ENCODE measurements at places on chromosomes 3 and 15.
A peak's percentile ranks its signal among the peaks of the same experiment; 100 is the strongest.

- DNase-seq, result no peak
Observed at GRCh38 chr15:52056001-52056400, 37.0 kb downstream of the MAPK6 start.

DNA sequence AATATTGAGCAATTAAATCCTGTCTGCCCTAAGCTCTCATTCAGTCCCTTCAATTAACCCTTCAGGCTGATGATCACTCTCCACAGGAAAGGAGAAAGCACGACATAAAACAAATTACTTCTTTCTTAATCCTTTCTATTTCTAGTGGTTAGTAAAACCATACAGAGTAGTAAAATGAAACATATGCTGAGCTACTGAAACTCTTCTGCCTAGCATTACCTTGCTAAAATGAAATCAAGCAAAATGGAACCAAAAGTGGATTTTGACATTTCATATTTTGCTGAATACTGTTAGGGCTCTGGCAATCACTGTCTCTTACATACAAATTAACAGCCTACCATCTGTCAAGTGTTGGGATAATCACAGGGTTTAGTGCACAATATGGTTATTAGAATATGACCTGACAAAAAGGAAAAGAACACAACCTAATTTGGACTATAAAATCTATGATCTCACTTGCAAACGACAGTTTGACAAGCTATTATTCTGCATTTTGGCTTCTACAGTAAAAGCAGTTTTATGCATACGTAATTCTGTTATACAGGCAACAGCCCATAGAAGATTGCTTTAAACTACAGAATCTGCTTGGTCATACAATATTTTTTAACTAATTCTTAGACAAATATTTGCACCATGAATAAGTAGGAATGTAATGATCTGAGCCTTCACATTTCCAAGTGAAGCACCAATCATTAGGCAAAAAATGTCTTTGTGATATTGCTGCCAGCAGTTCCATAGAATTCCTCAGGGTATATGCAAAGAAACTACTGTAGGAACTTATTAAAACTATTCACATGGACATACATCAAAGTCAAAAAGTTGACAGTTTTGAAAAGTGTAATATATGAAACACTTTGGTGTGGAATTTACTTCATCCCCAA is 105.0 kb downstream of the FHIT start:
- no peak for DNase-seq

DNA sequence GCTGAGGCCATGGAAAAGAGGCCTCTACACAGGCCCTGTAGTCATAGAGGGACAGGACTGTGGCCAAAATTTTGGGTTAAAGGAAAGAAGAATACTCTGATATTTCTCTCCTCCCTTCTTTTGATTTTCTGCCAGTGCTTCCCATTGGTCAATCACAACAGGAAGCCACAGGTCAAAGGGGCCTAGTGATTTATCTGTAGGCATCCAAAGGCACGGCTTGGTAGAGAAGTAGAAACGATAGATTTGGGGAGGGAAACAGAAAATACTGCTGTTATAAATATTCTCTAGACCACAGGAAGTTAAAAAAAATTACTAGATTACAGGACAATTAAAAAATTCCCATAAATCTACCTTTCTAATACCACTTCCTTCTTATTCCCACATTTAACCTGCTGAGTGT is 1.7 kb upstream of the CCDC50 start:
- no peak for DNase-seq

- no peak for DNase-seq
Observed at GRCh38 chr3:20574746-20575145, 388.7 kb upstream of the SGO1 start.

- DNase-seq, result no peak
Observed at GRCh38 chr3:49563040-49563578, 8.8 kb downstream of the BSN start.

DNA sequence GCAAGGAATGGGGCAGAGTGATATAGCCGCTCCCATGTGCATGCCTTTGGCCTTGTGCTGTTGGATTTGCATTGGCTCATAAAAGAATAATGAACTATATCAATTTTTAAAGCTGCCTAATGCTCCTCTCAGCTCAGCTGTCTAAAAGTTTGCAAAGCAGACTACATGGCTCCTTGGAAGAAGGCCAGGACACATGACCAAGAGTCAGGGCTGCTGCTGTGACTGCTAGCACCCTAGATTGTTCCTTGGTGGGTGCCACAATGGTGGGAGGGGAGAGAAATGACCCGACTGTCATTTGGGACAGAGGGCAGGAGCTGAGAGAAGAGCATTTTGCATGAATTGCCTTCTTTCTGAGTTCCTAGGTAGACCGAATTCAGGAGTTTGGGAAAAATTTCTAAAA is 307.9 kb downstream of the PDCD6IP start:
- DNase-seq, result no peak

GRCh38 chr3:31462050-31462569 is 70.6 kb upstream of the STT3B start:
- peak; percentile 25 for DNase-seq

- no peak for DNase-seq
Observed at GRCh38 chr15:94298364-94298763, 67.0 kb downstream of the MCTP2 start.

DNA sequence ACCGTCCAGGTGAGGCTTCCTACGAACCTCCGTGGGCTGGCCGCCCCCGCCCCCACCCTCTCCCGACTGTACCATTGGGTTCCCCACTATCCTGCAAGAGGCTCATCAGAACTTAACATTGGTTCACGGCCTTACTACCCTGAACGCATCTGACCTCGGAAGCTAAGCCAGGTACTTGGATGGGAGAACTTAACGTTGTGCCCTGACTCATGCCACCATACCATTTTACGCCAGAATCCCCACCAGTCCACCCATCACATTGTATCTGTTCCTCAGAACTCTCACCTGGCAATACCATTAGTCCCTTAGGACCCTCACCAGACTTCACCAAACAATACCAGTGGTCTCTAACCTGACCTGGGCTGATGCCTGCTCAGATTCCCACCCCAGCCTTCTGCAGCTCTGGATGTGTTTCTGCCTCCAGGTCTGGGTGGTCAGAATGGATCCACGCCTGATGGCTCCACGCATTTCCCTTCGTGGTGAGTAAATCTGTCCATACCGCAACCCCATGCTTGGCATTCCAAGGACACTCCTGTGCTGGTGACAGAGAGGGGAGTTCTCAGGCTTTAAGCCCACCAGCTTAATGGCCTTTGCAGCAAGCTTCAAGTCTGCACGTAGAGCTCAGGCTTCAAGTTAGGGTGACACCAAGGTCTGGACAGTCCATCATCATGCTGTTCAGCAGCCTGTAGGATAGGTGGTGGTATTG is 562 bp downstream of the TCTA start:
- no peak for DNase-seq

GRCh38 chr3:43948013-43948412 is 257.3 kb downstream of the ABHD5 start:
- no peak for DNase-seq

GRCh38 chr3:194075088-194075615 is 60.8 kb upstream of the HES1 start:
- no peak for DNase-seq

DNA sequence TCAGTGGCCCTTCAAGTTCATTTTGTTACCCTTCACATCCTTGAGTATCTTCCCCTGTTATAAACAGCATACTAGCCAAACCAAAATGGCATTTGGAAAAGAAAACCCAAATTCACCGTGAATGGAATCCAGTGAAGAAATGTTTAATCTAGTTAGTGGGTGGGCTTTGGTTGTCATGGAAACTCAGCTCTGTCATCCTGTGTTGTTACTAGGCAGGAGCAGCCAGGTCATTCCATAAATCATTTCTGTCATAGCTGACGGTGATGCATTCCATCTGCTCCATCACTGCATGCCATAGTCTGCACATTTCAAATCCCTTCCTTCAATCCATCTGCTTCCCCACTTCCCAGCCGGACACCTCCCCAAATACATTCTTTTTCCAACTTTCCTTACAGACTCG is 140.4 kb upstream of the CGNL1 start:
- no peak for DNase-seq

DNA sequence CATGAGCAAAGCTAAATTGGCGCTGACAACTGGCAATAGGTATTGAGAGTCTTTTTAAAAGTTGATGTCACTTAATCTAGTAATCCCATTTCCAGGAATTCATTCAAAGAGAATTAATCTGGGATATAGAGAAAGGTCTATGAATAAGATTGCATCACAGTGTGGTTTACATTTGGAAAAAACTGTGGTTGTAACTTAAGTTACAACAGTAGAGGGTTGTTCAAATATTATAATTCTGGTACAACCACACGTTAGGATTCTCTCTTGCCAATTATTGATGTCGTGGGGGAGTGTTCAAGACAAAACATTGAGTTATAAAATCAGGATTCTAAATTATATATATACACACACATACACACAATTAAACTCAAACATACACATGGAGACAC is 79.8 kb downstream of the LIPC start:
- DNase-seq, result no peak

GRCh38 chr3:186854146-186854545 is 11.6 kb downstream of the ADIPOQ start:
- no peak for DNase-seq

GRCh38 chr3:28171962-28172361 is 69.5 kb upstream of the CMC1 start:
- DNase-seq, result no peak

DNA sequence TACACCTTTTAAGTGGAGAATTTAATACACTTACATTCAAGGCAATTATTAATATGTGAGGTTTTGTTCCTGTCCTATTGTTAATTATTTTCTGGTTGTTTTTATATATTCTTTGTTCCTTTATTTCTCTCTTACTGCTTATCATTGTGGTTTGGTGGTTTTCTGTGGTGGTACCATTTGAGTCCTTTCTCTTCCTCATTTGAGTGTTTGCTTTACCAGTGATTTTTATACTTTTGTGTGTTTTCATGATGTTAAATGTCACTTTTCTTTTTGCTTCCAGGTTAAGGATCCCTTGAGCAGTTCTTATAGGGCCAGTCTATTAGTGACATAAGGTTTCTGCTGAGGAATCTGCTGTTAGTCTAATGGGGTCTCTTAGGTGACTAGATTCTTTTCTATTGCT is 116.5 kb downstream of the LRRK1 start:
- DNase-seq, result no peak

GRCh38 chr15:38196076-38196475 is 56.6 kb upstream of the SPRED1 start:
- no peak for DNase-seq

DNA sequence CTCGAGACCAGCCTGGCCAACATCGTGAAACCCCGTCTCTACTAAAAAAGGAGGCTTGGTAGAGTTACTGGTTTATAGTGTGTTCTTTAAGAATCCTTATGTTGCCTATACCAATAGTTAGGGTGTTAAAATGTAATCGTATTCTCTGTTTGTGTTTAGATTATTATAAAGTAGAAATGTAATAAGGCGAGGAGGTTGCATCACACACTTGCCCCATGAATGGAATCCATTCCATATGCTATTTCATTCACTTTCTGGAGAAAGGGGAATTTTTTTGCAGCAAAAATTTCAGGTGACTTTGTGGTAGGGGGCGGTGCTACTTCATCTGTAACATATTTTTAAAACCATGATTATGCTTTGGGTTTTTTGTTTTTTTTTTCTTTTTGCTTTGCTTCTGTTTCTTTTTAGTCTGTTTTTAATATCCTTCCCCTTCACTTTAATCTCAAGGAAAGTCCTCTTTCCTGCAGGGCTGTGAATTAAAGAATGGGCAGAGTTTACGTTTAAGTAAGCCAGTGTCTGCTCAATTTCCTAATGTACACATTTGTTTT is 33.0 kb upstream of the MUC4 start:
- DNase-seq, result no peak

DNA sequence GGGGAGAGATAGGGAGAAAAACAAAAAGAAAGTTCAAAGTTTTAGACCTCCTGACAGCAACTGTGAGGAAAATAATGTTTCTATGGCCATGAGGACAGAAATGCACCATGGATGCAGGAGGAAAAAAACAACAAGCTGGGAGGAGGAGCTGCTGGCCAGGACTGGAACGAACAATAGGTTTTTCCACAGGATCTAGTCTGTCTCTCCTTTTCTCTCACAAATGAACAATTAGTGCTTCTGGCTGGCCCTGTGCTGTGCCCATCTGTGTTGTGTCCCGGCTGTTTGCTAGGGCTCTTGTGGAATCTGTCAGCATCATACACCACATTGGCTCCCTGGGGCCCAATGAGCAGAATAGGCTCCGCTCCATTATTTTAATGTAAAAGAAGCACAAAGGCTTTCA is 15.2 kb downstream of the GK5 start:
- no peak for DNase-seq

GRCh38 chr15:81376231-81376630 is 2.2 kb upstream of the TMC3 start:
- no peak for DNase-seq

- DNase-seq, result no peak
Observed at GRCh38 chr3:426072-426471, 229.5 kb downstream of the CHL1 start.

DNA sequence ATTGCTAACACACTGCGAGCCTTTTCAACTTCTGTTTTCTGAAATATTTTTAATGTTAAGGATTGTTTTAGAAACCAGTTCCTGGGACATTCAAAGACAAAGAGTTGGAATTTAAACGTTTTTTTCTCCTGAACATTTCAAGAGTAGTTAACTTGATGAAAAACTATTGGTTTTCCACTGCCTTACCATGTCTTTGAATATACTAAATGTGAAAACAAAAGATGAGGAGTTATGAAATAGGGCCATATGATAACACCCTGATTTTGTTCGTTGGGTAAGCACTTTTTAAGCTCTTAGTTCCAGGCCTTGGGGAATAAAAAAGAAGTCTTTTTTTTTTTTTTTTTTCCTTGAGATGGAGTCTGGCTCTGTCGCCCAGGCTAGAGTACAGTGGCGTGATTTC is 2.8 kb downstream of the DIS3L start:
- no peak for DNase-seq

- DNase-seq, result no peak
Observed at GRCh38 chr3:133362539-133362938, 37.3 kb upstream of the BFSP2 start.

DNA sequence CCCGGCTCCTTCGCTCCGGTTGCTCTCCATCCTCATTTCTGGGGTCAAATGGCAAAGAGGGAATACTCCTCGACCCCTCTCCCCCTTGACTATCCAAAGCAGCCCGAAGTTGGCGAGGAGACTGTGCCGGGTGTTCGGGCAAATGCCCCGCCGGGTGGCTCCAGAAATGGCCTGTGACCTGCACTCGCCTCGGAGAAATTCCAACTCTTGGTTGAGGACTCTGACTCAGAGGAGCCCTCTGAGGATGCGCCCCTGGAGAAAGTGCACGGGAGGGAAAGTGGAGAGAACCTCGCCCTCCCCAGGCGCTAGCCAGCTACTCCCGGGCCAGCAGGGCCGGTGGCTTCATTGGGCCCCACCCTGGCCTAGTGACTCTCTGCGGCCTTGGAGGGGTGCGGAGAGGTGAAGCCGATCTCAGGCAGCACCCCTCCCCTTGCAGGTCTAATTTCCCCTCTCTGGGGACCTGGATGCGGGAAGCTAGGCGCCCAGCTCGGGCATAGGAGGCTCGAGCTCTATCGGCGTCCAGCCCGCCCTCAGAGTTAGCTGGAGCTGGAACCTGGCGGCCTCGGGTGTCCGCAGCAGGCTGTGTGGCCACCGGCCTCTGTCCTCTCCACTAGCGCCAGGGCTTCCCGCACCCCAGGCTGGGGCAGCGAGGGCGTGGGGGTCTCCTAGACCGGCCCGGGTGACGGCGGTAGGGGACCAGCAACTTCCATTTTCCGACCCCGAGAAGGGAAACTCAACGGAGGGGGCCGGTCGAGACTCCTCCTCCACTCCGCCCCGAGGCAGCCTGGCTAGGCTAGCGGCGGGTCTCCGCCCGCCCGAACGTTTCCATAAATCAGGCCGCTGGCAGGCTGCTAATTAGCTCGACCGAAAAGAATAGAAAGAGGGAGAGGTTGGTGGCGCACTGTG is 29.4 kb downstream of the NR2F2 start:
- no peak for DNase-seq

- no peak for DNase-seq
Observed at GRCh38 chr15:94455297-94455696, 223.9 kb downstream of the MCTP2 start.
